ENCODE measurements at places on chromosomes 13 and 19. TPM values are rescaled to one million over a fixed set of nuclear protein-coding genes. Genes with fewer than 3 reads are reported as not detected.

The PDE4A gene
- total RNA-seq: 7.0 TPM

The KISS1R gene
- total RNA-seq: not detected

The PDCD5 gene
- 44.8 TPM for total RNA-seq

The OR4F17 gene
- total RNA-seq: 0.65 TPM

The FAM216B gene
- 0.09 TPM for total RNA-seq

The UNC13A gene
- 0.85 TPM for total RNA-seq

The CD209 gene
- total RNA-seq: 17.7 TPM

The ZNF607 gene
- 6.8 TPM for total RNA-seq

The IFNL1 gene
- not detected for total RNA-seq

The ANKLE1 gene
- 1.9 TPM for total RNA-seq

The SOHLH2 gene
- total RNA-seq: 2.2 TPM

The SYCN gene
- not detected for total RNA-seq

The KLF1 gene
- not detected for total RNA-seq

The LIG1 gene
- 42.7 TPM for total RNA-seq

The DKKL1 gene
- total RNA-seq: not detected

The TNFRSF19 gene
- total RNA-seq: 0.58 TPM

The IRGC gene
- total RNA-seq: not detected

The RASAL3 gene
- 5.1 TPM for total RNA-seq

The PSG6 gene
- total RNA-seq: not detected

The IRF2BP1 gene
- 19.0 TPM for total RNA-seq

The CYP2A7 gene
- total RNA-seq: not detected

The ZNF528 gene
- 20.8 TPM for total RNA-seq

The LMTK3 gene
- total RNA-seq: 0.48 TPM

The KIR3DL1 gene
- total RNA-seq: not detected

The GJB2 gene
- 45.4 TPM for total RNA-seq

The CGB1 gene
- not detected for total RNA-seq

All from mucosa of descending colon (tissue), 3 donors.